CD4-positive, alpha-beta T cell treated with Interleukin-15 for 1 hour (primary cell): ENCODE measurements at places on chromosomes 4 and X.
A peak's percentile ranks its signal among the peaks of the same experiment; 100 is the strongest.

DNA sequence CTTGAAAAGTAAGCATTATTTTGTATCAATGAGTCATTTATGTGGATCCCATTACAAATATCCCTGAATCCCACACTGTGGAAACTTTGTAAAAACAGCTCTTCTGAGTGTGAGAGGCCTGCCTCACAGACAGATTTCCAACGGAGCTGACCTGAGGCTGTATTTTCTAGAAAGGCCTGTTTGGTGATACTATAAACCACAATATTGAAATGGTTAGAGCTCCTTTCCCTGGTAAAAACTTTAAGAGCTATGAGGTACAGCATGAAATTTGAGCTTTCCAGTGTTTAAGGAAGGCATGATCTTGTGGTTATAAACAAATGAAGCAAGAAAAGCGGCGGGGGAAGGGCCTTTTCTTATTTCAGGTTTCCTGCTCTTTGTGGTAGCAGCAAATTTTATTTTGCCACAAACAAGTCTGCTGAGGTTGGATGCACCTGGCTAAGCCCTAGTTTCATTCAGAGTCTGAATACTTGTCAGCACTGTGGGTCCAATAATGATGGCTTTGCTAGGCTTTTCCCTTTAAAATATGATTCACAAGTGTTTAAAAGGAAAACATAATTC is 86.8 kb upstream of the ETNPPL start:
- no peak for DNase-seq

GRCh38 chr4:80185787-80186548 is 11.3 kb upstream of the PRDM8 start:
- no peak for DNase-seq

GRCh38 chr4:182449930-182450439 is 206.8 kb downstream of the TENM3 start:
- DNase-seq = no peak

GRCh38 chrX:148574237-148574973 is 74.0 kb downstream of the AFF2 start:
- DNase-seq = no peak

GRCh38 chrX:55695227-55696018 is 22.1 kb upstream of the RRAGB start:
- DNase-seq = no peak

GRCh38 chrX:65985922-65986588 is 53.8 kb downstream of the VSIG4 start:
- DNase-seq = peak; percentile 64

DNA sequence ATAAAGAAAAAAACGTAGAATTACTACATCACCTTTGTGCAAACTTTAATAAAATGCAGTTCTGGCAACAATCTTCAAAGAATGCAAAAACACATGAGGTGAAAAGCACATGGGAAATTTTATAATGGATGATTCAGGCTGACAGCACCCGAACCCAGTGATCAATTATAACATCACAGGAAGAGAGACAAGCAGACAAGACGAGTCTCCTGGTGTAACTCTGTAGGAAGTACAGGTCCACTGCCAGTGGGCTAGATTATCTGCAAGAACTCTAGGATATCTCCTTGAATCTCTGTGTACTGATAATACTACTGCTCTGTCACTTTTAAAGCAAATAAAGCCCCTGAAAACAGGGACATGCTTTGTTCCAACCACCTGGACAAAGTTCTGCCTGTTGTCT is 58.9 kb upstream of the NXF3 start:
- no peak for DNase-seq

GRCh38 chrX:102604327-102604726 is 5.0 kb downstream of the ARMCX5 start:
- no peak for DNase-seq

DNA sequence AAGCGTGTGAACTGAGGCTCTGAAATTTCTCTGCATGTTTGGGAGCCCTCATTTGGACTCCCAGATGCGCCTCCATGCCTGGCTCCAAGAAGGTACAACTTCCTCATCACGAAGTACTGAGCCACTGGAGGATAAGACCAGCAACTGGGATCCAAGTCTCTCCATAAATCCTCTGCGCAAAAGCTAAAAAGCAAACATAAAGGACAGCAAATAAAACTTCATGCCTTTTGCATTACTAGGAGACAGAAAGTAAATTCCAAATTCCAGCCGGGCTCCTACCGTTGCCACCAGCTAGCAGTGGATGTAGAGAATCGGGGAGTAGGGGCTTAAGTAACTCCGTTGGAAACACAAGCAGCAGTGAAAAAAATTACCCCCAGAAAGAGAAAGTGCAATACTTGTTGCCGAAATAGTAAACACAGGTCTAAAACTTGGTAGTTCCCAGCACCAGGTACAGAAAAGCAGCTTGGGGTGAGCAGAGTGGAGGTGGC is 477.1 kb upstream of the TENM3 start:
- DNase-seq = no peak

- no peak for DNase-seq
Measured at GRCh38 chr4:85953651-85954018, 406.2 kb downstream of the MAPK10 start.

GRCh38 chrX:54964766-54965497 is 29.1 kb downstream of the PFKFB1 start:
- no peak for DNase-seq

- no peak for DNase-seq
Measured at GRCh38 chrX:154370300-154371016, 4.0 kb downstream of the FLNA start.

DNA sequence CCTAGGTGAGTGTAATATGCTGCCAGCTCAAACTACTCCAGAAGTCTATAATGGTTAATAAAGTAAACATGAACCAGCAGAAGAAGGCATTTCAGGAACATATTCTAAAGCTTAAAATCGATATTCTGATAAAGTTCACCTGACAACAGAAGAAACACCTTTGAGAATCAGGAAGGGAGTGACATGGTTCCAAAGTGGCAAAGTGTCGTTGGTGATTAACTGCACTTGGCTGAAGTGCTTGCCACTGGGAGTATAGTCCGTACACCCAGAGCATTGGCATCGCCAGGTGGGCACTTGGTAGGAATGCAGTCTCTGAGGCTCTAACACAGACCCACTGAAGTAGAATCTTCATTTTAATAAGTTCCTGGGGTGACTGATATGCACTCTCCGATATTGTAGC is 76.0 kb upstream of the H2AZ1 start:
- DNase-seq = no peak

- no peak for DNase-seq
Measured at GRCh38 chr4:99002279-99002678, 6.8 kb downstream of the METAP1 start.

DNA sequence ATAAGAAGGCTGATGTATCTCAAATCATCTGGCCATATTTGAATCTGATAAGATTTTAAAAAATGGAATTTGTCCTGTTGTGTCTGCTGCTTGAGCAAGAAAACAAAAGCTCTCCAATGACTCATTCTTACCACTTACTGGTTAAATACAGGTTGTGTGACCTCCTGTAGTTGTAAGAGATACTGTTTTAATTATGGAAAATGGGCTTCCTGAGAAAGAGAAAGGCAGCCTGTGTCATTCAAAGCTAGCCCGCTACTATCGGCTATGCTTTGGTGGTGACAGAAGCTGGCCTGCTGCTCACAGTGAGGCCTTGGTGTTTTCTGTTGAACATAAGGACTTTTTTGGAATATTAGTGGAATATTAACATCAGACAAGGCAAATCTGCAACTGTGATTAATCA is 1722.1 kb upstream of the PCDH10 start:
- no peak for DNase-seq

GRCh38 chr4:134518574-134519217 is 317.1 kb upstream of the PABPC4L start:
- DNase-seq = no peak

DNA sequence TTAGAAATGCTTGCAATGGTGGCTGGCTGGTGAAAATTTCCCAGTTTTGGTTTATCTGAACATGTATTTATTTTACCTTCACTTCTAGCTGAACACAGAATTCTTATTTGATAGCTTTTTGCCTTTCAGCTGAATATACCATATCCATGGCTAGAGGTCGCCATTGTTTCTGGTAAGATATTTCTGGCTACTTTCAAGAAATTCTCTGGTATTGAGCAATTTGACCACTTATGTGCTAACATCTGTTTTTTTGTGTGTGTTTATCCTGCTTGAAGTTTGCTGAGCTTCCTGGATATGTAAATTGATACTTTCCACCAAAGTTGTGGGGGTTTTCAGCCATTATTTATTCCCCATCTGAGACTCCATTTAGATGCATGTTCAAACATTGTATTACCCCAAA is 75.4 kb downstream of the FBXW7 start:
- no peak for DNase-seq

DNA sequence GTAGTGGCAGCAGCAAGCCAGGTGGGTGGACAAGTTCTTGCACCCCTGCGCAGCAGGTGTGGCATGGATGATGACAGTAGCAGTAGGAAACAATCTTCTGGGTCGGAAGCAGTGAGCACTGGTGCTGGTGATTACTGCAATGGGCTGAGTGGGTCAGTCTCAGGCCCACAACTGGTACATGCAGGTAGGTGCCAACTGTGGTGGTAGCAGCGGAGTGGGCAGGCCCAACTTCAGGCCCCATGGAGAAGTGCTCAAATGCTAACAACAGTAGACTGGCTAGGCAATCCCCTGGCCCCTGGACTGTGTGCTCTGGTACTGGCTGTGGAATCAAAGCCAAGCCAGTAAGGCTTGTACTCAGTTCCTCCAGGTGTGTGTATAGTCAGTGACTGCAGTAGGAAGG is 413.7 kb downstream of the PDGFC start:
- no peak for DNase-seq

DNA sequence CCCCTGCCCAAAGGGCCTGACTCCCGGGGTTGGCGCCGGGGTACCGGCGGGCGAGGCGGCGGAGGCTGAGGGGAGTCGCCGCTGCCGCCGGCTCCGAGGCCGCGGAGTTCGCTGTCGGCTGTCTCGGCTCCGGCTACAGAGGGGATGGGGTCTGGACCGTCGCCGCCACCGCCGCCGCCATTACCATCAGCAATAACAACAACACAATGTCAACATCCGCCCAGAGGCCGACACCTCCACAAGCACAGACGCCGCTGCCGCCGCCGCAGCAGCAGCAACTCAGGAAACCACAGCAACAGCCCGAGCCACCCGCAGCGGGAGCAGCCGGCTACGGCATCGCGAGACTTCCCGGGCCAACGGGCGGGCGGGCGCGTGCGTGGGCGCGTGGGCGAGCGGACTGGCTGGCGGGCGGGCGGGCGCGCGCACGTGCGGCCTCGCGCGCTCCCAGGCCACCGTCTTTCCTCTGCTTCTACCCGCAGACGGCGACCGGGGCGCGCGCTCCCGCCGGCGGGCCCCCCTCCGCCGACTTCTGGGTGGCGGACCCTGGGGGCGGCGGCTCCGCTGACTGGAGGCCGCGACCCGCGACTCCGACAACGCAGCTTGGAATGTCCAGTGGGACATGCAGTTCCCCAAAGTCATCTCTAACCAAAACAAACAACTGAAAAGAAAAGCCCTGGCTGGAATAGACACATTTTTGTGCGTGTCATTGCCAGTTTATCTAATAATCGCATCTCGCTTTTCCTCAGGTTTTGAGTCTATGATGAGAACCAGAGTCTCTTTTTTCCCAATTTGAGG is at the start of gene CHIC2:
TSS of gene CHIC2 (minus strand) at position 289 of the 795 bp plus-strand sequence. CDS start 305 bp downstream, outside the sequence.
- peak; percentile 98 for DNase-seq

GRCh38 chrX:19005909-19006308 is 22.0 kb upstream of the PHKA2 start:
- no peak for DNase-seq

GRCh38 chr4:56462157-56462556 is 5.3 kb upstream of the SRP72 start:
- DNase-seq = no peak

DNA sequence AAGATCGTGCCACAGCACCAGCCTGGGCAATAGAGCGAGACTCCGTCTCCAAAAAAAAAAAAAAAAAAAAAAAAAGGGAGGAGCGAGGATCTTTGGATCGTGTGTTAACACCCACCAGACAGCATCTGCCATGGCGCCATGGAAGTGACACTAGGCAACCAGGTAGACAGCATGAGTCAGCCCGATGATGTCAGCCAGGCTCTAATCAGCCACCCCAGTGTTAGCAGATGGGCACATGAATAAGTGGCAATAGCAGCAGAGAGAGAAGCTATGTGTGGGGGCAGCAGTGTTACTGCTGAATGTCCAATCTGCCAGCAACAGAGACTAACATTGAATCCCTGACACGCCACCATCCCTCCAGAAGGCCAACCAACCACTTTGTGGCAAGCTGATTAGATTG is 6.6 kb downstream of the SYN1 start:
- no peak for DNase-seq

DNA sequence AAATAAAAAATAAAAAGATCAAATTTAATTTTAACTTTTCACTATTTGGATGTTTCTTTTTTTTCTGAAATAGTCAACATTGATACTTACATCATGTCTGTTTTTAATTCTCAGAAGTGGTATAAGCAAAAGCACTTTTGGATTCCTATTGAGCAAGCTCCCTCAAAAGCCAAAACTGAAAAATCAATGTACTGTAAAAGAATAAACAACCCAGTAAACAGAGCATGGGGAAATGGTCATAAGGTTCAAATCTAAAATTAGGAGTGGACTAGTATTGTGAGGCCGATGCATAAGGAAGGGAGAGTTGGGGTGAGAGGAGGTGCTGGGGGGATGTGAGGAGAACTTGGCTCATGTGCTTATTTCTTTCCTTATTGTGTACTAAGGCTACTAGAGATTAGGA is 37.9 kb downstream of the NUDT6 start:
- no peak for DNase-seq

- no peak for DNase-seq
Measured at GRCh38 chrX:47227334-47227583, 5.5 kb upstream of the USP11 start.
